GM03348 (cell line): ENCODE measurements at places on chromosomes 1 and 21.

DNA sequence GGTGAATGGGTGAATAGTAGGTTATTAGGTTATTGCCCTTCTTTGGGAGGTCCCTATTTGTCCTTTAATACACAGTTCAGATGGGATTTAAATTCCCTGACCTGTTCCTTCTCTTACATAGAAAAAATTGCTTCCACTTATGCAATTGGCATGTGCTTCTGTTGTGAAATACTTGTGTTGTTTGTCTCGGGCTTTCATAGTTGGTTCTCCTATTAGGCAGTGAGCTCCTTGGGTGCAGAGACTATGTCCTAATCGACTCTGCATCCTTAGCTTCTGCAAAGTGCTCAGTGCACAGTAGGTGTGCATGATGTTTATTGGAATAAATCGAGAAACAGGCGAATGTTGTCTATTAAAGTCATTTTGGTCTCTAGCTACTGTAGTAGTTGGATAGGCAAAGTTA lies 1.3 kb upstream of the PDE4B start:
- DNase-seq, result peak; percentile 47

DNA sequence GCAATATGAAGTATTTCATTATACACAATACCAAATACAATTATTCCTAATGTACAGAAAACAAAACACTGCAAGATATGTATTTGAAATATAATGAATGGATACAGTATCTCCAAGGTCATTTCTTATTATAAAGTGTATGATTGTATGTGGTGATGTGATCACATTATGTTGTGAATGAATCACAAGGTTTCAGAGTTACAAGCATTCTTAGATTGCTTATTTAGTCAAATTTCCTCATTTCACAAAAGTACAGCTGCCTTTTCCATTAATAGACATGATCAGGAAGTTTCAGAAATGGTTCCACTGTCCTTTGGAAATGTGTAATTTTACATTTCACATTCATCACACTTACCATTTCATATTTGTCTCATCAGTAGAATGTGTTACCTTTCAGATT lies 28.3 kb upstream of the NEK7 start:
- no peak for DNase-seq

DNA sequence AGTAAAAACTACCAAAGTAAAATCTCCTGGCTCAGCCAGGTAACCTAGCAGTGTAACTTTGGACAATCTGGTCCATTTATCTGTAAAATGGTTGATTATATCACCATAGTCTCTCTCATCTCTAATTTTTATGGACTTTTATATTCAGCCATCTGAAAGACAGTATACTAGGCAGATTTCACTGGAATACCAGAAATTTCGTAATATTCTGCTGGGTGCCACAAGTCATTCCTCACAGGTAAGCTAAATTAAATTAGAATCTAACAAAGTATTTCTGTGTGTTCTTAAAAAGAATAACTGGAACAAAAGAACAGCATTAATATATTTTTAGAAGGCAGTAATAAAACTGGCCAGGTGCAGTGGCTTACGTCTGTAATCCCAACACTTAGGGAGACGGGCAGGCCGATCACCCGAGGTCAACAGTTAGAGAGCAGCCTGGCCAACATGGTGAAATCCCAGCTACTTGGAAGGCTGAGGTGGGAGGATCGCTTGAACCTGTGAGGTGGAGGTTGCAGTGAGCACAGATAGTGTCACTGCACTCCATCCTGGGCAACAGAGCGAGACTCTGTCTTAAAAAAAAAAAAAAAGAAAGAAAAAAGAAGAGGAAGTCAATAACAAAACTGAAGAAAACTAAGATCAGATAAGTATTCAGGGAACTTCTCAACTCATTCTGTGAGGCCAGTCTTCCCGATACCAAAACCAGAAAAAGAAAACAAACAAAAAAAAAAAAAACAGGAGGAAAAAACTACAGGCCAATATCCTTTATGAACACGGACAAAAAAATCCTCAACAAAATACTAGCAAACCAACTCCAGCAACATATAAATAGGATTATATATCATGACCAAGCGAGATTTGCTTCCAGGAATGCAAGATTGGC lies 35.9 kb downstream of the PIK3R3 start:
- no peak for DNase-seq

DNA sequence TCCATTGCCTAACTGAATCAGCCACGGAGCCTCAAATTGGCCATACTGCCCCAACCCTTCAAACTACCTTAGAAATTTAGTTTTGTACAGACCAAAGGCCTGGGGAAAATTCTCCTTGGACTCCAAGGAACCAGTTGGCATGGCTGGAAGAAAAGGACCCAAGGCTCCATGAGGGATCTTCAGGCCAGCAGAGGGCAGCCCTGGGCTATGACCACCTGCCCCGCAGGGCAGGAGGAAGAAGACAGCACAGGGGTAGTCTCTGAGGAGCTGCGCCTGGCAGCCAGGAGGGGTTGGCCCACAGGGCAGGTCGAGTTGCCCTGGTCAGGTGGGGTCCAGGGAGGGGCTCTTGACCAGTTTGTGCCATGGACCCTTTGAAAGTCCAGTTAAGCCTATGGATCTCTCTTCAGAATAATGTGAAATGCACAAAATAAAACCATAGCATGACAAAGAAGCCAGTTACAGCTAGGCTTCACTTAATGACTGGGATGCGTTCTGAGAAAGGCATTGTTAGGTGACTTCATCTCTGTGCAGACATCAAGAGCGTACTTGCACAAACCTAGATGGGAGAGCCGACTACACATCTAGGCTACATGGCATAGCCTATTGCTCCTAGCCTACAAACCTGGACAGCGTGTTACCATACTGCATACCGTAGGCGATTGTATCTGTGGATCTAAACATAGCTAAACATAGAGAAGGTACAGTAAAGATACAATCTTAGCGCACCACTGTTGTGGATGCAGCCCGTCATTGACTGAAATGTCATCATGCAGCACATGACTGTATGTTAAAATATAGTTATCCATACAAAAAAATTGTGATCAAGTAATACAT lies 26.1 kb downstream of the CACNA1S start:
- DNase-seq, result peak; percentile 89

- DNase-seq, result no peak
Measured at GRCh38 chr1:53572815-53573173, 113.6 kb downstream of the DMRTB1 start.

GRCh38 chr1:231919239-231919885 lies 292.8 kb downstream of the DISC1 start:
- DNase-seq, result no peak

GRCh38 chr21:45454060-45454925 lies 49.3 kb downstream of the COL18A1 start:
- peak; percentile 30 for DNase-seq

- no peak for DNase-seq
Measured at GRCh38 chr21:19340303-19340702, 936.7 kb upstream of the TMPRSS15 start.
